ENCODE measurements at places on chromosomes 4 and X. TPM values are rescaled to one million over a fixed set of nuclear protein-coding genes. Genes with fewer than 3 reads are reported as not detected.

The NSUN7 gene
- total RNA-seq: 6.4 TPM

The NEXMIF gene
- 0.18 TPM for total RNA-seq

The PAGE2B gene
- not detected for total RNA-seq

DNA sequence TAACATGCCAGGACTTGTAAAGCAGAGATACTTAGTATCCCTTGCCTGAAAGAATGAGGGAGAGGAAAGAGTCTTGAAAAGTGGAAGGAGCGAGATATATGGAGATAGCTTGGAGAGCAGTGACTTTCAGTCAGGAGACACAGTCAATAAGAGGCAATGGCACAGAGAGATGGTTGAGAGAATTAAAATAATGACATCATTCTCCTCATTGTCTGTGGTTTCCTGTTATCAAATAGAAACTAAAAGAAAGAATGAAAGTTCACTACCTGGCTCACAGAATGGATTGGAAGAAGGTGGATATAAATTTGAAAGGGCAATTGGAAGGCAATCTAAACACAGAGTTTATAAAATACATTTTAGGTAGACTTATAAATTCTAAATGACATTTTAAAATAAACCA is 760.2 kb upstream of the AADAT start:
- DNase-seq: no peak

DNA sequence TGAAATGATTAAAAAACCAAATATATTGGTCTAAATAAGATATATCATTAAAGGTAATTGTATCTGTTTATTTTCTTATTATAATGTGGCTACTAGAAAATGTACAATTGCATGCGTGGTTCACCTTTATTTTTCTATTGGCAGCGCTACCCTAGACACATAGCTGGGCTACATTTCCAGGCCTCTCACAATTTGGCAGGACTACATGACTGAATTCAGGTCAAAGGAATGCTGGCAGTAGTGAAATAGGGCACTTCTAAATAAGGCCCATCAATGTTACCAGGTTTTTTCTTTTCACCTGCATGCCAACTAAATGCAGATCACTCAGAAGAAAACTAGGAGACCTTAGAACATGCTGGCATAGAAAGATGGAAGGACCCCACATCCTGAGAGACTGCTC is 1072.9 kb upstream of the SLIT2 start:
- DNase-seq: no peak

- no peak for DNase-seq
These were observed 121.2 kb upstream of the TLL1 start for GRCh38 chr4:165751882-165752281.

- DNase-seq: no peak
These were observed 6.5 kb downstream of the DMD start for GRCh38 chrX:33204889-33205288.

GRCh38 chr4:86306816-86307215 is 53.0 kb downstream of the MAPK10 start:
- no peak for DNase-seq
